Left colon (tissue), 2 donors: ENCODE measurements at places on chromosomes 2 and 18.

DNA sequence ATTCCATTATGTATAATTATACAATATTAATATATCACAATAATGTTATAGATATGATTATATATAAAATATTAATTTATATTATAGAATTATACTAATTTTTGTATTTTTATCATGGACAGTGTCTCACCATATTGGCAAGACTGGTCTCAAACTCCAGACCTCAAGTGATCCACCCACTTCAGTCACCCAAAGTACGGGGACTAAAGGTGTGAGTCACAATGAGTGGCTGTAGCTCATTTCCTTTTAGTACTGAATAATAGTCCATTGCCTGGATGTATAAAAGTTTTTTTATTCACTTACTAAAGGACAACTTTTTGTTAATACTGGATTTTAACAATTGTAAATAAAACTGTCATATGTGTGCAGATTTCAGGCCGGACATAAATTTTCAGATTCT is 417.6 kb upstream of the LINC00305 start:
- no peak for DNase-seq

DNA sequence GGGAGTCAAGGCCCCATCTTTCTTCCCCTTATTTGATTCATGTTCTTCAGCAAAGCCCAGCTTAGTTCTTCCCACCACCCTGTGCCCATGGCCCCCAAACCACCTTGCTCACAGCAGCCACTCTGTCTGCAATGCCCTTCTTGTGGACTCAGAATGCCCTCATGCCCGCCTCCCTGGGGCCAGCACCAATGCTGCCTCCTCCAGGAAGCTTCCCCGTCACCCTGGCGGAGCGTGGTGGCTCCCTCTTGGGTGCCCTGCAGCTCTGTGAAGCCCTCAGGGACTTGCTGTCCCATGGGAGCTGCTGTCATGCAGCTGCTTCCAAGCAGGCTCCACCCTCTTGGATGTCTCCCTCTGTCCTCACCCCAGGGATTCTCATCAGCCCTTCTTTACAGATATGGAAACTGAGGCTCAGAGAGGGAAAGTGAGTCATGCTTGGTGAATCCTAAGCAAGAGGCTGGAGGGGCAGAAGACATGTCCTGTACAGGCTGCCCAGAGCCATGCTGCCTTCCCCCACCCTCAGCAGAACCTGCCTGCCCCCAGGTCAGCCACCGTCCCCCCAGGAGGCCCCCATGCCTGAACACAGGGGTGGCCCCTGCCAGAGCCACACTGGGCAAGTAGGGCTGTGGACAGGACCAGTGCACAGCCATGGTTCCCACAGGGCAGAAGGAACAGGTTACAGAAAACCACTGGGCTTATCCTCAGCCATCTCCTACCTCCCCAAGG is 11.8 kb upstream of the DUSP2 start:
- DNase-seq = no peak

GRCh38 chr2:213149294-213149875 is 2.0 kb downstream of the IKZF2 start:
- DNase-seq = no peak

DNA sequence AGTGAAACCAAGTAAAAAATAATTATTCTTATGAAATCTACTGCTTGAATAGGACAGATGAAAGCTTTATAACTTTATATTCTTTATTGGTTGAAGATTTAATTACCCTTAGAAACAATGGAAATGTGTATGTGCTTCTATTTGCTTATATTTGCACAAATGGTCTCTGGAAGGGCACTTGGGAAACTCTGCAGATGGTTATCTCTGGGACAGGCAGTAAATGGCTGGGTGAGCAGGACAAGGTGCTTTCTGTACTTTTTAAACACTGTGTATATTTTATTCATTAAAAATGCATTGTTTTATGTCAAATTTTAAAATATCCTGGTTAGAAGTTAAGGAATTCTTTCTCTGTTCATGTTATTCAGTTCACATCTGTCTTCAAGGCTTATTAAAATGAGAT is 131.1 kb downstream of the LRRTM4 start:
- DNase-seq = no peak

- DNase-seq = no peak
These were observed 3.1 kb upstream of the MYCN start for GRCh38 chr2:15937105-15937881.

DNA sequence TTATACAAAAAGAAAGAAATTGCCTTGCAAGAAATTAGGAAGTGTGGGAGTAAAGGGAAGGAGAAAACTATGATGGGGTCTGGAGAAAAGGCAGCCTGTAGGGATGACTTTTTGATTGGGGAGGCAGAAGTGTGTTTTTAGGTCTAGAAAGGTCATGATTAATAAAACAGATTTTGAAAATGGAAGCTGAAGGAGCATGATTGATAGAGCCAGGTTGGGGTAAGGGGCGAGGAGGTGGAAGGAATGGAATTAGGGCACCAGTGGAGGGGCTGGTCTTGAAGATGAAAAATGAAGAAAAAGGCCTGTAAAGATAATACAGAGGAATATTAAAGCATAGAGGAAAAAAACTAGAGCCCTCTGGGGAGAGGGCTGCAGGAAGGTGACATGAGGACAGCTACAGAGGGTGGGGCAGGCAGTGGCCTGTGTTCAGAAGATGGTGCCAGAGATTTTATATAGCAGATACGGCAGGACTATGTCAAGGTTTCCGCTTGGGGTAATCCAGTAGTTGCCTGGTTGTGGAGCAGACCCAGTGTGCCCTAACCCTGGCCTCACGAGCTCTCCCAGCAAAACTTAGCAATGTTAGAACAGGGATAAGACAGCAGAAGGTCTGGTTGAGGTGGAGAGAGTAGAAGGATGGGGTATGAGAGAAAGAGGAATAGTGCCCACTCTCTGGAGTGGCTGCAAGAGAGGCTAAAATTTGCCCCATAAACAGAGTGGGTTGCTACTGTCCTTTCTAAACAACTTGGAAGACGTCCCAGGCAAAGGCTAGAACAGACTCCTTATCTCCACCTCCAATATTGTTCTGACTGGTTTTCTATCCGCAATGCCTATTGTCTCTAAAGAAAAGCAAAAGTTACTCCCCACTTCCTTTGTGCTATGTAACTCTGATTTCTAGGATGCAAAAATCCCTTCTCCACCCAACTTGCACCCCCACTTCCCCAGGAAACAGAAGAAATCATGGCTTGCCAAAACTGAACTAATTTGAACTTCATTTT is 287.3 kb downstream of the AGPS start:
- DNase-seq = no peak

DNA sequence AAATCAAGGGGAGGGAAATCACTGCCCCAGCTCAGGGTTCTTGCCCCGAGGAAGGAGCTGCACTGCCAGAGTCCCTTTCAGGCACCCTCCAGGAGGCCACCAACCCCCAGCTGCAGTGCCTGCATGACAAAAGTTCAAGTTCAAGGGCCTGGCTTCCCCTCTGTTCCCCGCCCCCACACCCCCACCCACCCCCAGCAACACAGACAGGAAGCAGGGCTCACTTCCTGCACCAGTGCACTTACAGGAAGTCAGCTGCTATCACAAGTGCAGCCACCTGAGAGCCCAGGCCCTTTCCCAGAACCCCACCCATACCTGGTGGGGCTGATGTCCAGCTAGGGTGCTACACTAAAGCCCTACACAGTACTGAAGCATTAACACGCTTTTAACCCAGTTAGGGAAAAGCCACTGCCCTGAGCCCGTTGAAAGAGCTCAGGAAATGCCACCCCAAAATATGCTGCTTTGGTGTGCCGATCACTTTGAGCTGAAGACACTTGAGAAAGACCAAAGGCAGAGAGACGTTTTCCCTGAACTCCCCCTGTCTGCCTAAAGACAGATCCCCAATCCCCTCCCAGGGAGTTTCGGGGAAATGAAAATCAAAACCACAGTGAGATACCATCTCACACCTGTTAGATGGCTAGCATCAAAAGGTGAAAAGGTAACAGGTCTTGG is 109.9 kb upstream of the CAB39 start:
- no peak for DNase-seq

DNA sequence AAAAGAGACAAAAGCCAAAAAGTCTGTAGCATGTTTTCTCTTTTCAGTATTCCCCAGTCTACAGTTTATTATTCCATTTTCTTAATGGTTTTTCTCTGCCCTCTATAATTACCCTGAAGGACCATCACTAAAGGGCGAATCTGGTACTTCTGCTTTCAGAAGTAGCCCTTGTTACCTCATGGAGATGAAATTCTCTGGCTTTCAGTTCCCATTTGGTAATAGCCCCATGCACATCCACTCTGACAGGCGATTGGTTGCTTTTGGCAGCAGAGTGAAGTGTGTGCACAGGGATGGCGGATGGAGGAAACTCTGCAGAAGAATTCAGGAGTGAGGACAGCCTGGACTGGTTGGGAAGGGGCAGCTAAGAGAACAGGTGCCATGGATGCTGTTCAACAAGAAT is 66.3 kb upstream of the NABP1 start:
- no peak for DNase-seq

DNA sequence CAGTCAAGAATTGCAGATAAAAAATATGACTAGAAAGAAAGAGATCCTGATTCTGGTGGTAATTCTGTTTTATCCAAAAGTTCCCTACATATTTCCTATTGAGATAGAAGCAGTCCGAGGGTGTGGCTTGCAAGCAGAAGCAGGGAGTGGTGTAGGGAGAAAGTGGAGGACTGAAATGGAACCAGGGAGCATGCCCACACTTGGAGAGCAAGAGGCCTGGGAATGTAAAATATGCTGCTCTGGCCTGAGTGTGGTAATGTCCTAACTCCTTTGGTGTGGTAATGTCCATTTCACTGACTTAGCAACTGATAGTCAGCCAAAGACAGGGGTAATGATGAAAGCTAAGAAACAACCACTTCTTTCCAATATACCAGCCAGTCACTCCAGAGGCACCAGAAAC is 30.1 kb upstream of the FMNL2 start:
- no peak for DNase-seq

- DNase-seq = no peak
These were observed 754.4 kb downstream of the ADCYAP1 start for GRCh38 chr18:1658908-1659566.

- no peak for DNase-seq
These were observed 113.9 kb upstream of the CCDC68 start for GRCh38 chr18:55073116-55073515.

DNA sequence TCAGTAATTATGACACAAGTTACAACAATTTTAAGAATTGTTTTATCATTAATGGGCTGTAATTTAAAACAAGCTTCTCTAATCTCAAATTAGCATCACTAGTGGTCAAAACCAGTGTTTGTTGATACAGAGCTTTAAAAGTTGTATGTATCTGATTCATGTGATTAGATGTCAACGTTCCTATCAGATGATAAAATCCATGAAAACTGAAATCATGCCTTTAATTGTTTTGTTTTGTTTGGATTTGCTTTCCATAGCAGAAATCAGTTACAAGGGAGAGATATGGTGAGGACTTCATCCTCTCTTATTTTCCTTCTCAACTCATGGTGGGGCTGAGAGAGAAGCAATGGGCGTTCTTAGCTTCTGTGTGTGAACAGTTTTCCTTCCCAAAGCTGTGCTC is 469.6 kb downstream of the PID1 start:
- DNase-seq = no peak

DNA sequence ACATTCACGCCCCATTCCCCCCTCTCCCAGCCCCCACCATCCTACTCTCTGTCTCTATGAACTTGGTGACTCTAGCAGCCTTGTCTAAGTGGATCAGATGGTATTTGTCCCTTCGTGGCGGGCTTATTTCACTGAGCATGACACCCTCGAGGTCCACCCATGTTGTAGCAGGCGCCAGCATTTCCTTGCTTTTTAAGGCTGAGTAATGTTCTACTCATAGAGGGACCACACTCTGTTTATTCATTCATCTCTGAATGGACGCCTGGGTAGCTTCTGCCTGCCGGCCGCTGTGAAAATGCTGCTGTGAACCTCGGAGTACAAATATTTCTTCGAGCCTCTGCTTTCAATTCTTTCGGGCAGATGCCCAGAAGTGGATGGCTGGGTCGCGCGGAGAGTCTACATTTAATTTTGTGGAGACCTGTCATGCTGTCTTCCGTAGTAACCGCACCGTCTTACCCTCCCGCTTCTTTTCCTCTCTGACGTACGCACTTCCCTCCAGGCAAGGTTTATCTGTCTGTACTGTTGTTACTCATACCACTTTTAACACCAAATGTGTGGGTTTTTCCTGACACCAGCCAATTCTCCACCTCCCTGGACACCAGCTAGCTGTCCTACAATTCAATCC is 5.6 kb downstream of the CROCC2 start:
- no peak for DNase-seq

GRCh38 chr18:51025512-51025911 is 4.5 kb upstream of the SMAD4 start:
- no peak for DNase-seq

DNA sequence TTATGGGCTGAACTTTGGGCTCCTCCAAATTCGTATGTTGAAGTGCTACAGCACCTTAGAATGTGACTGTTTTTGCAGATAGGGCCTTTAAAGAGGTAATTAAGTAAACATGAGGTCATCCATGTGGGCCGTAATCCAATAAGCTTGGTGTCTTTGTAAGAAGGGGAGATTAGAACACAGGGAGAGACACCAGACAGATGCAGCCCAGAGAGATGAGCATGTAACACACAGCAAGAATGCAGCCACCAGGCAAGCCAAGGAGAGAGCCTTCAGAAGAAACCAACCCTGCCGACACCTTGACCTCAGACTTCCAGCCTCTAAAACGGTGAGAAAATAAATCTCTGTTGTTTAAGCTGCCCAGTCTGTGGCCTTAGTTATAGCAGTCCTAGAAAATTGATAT is 74.3 kb downstream of the HRH4 start:
- no peak for DNase-seq

DNA sequence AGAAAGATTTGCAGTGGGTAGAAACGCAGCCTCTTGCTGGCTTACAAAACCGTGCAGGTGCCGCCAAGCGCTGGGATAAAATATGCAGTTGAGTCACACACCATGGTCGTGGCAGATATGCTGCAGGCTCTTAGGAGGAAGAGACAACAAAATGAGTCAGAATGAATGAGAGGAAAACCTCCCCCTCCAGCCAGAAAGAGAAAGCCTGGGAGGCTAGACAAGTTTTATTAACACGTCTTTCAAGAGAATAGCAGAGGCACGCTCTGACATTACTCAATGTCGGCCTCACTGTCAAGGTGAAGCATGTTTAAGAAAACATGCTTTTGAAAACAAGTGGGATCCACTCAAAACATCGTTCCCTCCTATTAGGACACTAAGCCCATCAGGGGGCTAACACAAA is 37.1 kb upstream of the ZCCHC2 start:
- no peak for DNase-seq

- DNase-seq = peak; percentile 12
These were observed 923 bp downstream of the AMER3 start for GRCh38 chr2:130756053-130756873.

GRCh38 chr2:46126571-46126970 is 170.6 kb upstream of the EPAS1 start:
- DNase-seq = no peak

- DNase-seq = peak; percentile 24
These were observed 189.6 kb upstream of the SP5 start for GRCh38 chr2:170525566-170525900.

DNA sequence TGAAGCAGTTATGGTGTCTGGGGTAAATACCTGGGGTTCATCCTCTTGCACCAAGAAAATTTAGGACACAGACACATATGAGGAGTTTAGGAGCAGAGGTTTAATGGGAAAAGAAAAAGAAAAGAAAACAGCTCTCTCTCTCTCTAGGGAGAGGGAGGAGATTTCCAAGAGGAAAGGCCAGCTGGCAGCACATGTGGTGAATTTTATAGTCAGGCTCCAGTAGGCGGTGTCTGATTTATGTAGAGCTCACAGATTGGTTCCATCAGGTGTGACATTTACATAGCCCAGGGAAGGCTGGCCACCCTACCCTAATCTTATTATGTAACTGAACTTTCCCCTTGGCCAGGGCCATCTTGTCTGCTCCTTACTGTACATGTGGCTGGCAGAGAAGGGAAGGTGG is 297.5 kb upstream of the RGPD4 start:
- DNase-seq = no peak

GRCh38 chr2:241762321-241762932 is 14.2 kb upstream of the GAL3ST2 start:
- DNase-seq = no peak
